Activated CD4-positive, alpha-beta memory T cell treated with anti-CD3 and anti-CD28 coated beads, Interleukin-2, amount 10 ng/mL, durations not matched to agents 7 days and 5 days (primary cell): ENCODE measurements at places on chromosomes 4 and X. TPM values are rescaled to one million over a fixed set of nuclear protein-coding genes. Genes with fewer than 3 reads are reported as not detected.

- no peak for DNase-seq
Observed at GRCh38 chrX:149979126-149979644, 40.9 kb upstream of the EOLA2 start.

DNA sequence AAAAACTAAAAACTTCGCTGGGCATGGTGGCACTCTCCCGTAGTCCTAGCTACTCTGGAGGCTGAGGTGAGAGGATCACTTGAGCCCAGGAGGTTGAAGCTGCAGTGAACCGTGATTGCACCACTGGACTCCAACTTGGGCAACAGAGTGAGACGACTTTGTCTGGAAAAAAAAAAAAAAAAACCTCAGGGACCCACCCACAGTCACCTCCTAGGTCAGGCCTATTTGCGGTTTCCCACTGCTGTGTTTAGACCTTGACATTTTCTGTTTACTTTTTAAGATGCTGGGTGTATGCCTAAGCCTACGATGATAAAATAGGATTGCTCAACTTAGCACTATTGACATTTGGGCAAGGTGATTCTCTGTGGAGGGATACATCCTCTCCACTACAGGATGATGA lies 197.4 kb upstream of the TBL1X start:
- no peak for DNase-seq

GRCh38 chrX:43693602-43694406 lies 37.7 kb downstream of the MAOA start:
- no peak for DNase-seq

GRCh38 chrX:119667111-119667878 lies 25.7 kb downstream of the SEPTIN6 start:
- DNase-seq, result no peak

DNA sequence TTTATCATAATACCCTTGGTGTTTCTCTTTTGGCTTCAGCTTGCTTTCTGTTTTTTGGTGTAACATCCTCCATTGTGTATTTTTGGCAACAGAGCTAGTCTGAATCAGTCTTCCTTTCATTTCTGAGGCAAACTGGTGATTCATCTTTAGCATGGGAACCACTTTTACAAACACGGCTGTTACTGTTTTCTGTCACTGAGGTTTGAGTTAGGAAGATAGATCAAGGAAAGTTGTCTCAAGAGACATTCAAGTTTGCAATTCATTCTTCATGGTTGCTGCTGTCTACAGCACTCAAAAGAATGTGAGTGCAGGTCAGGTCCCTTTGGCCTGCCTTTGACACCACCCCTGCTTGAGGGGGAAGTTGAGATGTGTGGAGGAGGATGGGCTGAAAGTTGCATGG lies 36.3 kb downstream of the IL21 start:
- DNase-seq, result no peak

GRCh38 chr4:9970399-9971011 lies 50.8 kb downstream of the SLC2A9 start:
- DNase-seq, result no peak

DNA sequence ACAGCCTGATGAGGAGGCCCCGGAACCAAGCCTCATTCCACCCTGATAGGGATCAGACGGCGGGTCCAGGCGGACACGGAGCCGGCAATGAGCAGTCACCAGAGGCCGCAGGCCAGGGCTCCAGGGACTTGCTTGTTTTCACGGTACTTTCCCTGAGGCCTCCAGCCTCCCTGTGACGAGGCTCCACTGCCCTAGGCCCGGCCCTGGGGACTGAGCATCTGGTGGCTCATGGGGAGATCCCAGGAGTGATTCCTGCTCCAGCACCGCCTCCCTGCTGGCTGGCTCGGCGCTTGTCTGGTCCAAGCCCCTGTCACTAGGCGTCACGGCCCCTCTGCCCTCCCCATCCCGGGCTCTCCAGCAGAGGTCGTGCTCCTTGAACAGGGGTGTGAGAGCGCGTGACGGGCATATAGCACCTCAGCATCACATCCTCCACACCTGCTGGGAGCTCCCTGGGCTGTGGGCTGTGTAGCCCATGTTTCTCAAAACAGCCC lies 14.1 kb downstream of the HTRA3 start:
- no peak for DNase-seq

DNA sequence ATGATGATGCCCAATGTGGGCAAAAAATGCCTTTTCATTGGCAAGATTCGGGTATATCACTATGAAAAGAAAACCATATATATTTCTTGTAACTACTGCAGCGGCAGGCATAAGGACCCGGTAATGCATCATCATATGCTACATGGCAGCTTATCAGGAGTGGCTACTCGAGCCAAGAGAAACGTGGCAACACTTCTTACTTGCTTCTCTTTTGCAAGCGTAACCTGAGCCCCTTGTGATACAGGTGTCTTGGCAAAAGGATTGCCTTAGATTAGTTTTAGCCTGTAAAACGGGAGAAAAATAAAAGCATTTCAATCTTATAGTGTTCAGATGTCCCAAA lies 280.3 kb downstream of the SPRY1 start:
- DNase-seq, result no peak

- DNase-seq, result no peak
Observed at GRCh38 chr4:73870260-73870659, 1.1 kb downstream of the CXCL1 start.

- DNase-seq, result no peak
Observed at GRCh38 chr4:31365006-31365690, 645.0 kb downstream of the PCDH7 start.

GRCh38 chrX:21374994-21375707 lies 933 bp downstream of the CNKSR2 start:
- no peak for DNase-seq

DNA sequence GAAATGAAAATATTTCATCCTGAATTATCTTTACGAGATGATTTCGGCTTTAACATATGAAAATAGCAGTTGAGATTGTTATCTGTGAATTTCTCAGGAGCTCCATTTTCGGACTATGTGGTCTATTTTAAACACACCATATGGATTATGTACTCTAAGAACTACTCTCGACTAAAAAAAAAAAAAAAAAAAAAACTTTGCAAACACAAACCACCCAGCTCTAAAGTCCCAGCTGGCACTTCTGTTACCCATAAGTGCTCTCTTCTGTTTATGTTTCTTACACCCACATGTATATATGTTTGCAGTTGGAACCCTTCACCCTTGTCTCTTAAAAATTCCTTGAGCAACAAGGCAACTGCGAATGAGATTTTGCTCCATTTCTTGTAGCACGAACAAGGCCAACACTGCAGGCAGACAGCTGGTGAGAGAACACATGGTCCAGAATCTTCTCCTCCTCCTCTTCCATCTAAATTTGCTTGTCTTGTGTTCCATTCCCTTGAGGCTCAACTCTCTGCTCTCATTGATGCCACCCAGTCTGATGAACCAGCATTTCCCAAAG lies 172.7 kb upstream of the HCCS start:
- DNase-seq, result no peak

- DNase-seq, result no peak
Observed at GRCh38 chr4:38368613-38369012, 295.4 kb upstream of the KLF3 start.

Gene SPACA5
- total RNA-seq, result not detected

Gene S100G
- not detected for total RNA-seq

Gene LIMCH1
- total RNA-seq, result not detected

Gene NDNF
- 0.28 TPM for total RNA-seq

Gene TCEAL5
- total RNA-seq, result not detected

Gene MOB1B
- total RNA-seq, result 15.3 TPM

Gene SSX4
- not detected for total RNA-seq

Gene ELOVL6
- 26.8 TPM for total RNA-seq

Gene CSAG2
- total RNA-seq, result 1.3 TPM

Gene UNC5C
- not detected for total RNA-seq

Gene ETDB
- total RNA-seq, result not detected

Gene INTS6L
- total RNA-seq, result 25.0 TPM

Gene TRIML2
- total RNA-seq, result not detected

Gene SERPINA7
- not detected for total RNA-seq
